ENCODE measurements at places on chromosomes 13 and 19.

- no peak for DNase-seq
Measured at GRCh38 chr13:79320433-79320832, 85.6 kb downstream of the RBM26 start.

GRCh38 chr19:16380314-16380695 lies 55.7 kb downstream of the KLF2 start:
- DNase-seq = no peak

DNA sequence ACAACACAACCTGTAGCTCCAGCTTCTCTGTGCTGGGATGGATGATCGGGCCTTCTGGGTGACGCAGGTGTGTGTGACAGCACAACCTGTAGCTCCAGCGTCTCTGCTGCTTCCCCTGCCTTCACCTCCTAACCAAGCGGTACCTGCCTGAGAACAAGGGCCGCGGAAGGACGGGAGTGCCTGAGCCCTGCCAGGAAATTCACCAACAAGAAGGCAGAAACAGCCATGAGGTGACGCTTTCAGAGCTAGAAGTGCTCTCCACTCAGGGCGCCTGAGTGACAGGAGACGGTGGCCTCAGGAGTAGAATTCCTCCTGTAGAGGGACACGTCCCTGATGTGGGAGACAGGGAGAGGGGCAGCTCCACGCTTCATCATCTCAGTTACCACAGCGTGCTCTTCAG lies 17.4 kb downstream of the ZNF331 start:
- DNase-seq = no peak

DNA sequence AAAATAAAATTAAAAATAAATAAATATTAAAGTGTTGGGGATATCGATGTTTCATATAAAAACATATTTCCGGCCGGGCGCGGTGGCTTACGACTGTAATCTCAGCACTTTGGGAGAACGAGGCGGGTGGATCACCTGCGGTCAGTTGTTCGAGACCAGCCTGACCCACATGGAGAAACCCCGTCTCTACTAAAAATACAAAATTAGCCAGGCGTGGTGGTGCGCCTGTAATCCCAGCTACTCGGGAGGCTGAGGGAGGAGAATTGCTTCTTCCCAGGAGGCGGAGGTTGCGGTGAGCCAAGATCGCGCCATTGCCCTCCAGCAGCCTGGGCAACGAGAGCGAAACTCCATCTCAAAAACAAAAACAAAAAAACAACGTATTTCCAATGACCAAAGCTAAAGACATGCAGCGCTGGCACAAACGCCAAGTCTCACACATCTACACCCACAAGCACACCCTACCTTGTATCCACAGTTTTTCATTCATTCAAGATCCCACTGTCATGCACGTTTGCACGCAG lies 907 bp downstream of the ZNF569 start:
- DNase-seq = no peak

DNA sequence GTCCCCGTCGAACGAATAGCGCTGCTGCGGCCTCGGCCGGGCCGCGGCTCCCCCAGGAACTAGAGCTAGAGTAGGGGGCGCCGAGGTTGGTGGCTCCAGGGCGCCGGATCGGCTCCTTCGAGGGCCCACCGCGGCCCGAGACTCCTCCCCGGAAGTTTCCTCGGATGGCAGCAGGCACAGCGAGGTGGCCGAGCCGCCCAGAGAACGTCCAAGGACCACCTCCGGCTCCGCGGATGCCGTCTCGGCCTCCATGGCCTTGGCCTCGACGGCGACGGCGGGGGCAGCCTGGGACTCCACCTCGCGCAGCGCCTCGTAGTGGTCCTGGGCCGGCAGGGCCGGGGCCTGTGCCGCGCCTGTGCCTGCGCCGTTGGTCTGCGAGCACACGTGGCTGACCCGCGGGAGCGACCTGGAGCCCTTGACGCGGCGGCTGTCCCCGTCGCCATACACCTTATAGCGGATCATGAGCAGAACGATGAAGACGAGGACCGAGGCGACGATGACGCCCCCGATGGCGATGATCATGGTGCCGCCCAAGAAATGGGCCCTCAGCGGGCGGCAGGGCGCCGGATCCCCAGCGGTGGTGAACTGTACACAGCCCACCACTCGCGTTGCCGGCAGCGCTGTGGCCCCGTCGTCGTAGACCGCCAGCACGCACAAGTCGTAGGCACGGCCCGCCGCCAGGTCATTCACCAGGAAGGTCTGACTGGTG lies 11.8 kb downstream of the IFNL1 start:
- DNase-seq = no peak

DNA sequence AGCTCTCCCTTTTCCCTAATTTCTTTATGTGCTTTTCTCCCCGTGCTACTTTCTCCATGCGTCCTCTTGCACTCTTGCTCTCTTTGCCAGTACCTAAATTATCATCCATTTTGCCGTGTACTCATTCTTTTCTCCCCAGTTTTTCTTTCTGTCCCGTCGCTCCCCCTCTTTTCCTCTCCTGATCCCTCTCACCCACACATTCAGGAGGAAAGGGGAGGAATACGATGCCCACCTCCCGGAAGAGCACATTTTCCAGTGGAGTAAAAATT lies 821 bp downstream of the ZNF616 start:
- no peak for DNase-seq

GRCh38 chr13:114112826-114113322 lies 19.5 kb downstream of the RASA3 start:
- DNase-seq = no peak

DNA sequence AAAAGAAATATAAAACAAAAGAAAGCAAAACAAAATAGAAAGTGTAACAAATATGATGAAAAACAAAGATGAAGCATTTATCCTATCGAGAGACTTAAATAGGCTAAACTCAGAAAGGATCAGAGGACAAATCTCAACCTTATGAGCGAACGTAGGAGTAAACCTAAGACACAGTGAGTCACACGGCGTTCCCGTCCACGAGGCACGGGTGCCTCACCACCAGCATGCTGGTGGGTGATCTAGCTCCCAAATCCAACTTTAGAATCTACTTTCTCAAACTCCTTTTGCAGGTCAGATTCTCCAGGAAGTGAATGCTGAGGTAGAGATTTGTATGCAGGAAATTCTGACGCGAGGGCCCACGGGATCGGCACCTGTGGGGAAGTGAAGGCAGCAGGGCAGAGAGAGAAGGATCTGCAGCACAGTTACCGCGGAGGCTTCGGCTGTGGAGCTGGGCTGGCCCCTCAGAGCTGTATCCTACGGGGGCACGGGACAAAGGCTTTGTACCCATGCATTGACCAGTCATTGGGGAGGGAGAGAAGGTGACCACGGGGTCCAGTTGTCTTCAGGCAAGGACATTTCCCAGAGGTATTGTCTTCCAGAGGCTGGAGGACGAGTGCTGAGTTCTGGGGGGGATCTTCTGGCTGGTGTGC lies 7.5 kb upstream of the MIER2 start:
- no peak for DNase-seq

- DNase-seq = no peak
Measured at GRCh38 chr13:59748046-59748445, 415.7 kb downstream of the DIAPH3 start.

DNA sequence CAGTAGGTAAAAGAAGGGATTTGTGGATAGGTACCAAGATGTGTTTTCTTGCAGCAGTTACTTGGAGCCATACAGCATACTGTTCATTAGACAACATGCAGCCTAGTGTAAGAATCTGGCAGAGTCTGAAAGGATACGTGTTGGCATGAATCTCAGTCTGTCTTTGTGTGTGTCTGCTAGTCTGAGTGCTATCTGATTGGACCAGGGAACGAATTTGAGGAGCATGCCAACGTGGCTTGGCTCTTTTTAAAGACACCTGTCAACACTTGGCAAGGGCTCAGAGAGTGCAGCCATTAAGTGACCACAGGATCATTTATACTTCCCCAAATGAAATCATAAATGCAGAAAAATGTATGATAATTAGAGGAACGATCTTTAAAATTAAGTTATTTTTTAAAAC lies 27.6 kb upstream of the ATXN8OS start:
- DNase-seq = no peak

GRCh38 chr13:96075953-96076543 lies 13.9 kb upstream of the HS6ST3 start:
- peak; percentile 1 for DNase-seq

GRCh38 chr19:49555600-49556411 lies 24.6 kb downstream of the NOSIP start:
- no peak for DNase-seq

- DNase-seq = no peak
Measured at GRCh38 chr19:18262917-18263316, 11.3 kb downstream of the IQCN start.

GRCh38 chr19:36009220-36009619 lies 607 bp upstream of the SYNE4 start:
- peak; percentile 54 for DNase-seq
